ENCODE measurements at places on chromosomes 16 and 17. TPM values are rescaled to one million over a fixed set of nuclear protein-coding genes. Genes with fewer than 3 reads are reported as not detected.

Gene KRTAP4-4
- not detected for total RNA-seq

Gene IRF8
- 592 TPM for total RNA-seq

Gene EVPL
- 0.07 TPM for total RNA-seq

Gene GGA2
- 123 TPM for total RNA-seq

Gene MEOX1
- total RNA-seq: not detected

Gene SLC6A4
- total RNA-seq: not detected

DNA sequence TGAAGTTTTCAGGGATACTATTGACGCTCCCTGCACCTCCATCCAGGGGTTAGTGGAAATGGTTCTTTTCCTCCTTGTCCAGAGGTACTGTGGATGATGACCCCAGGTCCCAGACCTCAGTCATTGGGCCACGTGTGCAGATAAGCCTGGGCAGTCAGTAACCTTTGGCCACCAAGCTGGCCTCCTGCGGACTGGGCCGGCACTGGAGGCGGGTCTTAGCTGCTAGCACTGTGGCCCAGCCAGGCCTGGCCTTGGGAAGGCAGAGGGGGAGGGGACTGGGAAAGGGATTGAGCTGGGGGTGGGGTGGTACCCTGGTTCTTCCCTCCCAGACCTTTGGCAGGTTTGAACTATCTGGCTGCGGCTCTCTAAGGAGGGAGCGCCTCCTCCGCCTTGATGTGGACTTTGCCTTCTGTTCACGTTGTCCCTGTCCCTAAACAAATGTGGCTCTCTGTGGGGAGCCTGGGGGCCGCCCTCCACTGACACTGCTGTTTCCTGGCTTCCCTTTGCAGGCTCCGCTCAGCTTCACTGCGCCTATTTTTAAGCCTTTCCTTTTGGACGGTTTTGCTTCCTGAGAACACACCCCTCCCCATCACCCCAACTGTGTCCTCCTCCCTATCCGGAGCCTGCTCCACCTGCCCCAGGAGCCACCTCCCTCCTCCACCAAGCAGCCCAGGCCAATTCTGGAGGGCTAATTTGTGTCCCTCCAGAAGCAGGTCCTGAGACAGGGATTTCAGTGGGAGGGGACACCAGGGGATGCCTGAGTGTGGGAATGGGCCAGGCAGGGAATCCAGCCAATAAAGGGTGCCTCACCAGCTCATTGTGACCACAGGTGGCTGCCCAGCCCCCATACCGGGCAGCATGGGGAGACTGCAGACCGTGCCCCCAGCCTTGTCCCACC lies 251.9 kb downstream of the SEC14L1 start:
- H3K4me3 ChIP-seq: no peak overlapping the region
- H3K36me3 ChIP-seq: no peaks in the 10 kb centered on the region
- no peaks in the 10 kb centered on the region for H3K27me3 ChIP-seq
- peaks cover 4% of the 10 kb centered on the region for H3K4me1 ChIP-seq

- no peaks in the 10 kb centered on the region for H3K4me1 ChIP-seq
- H3K27ac ChIP-seq: no peak overlapping the region
- H3K27me3 ChIP-seq: no peaks in the 10 kb centered on the region
- no peaks in the 10 kb centered on the region for H3K36me3 ChIP-seq
- no peak for DNase-seq
- H3K4me3 ChIP-seq: no peak overlapping the region
Observed at GRCh38 chr17:13702266-13702665, 100.5 kb upstream of the HS3ST3A1 start.

DNA sequence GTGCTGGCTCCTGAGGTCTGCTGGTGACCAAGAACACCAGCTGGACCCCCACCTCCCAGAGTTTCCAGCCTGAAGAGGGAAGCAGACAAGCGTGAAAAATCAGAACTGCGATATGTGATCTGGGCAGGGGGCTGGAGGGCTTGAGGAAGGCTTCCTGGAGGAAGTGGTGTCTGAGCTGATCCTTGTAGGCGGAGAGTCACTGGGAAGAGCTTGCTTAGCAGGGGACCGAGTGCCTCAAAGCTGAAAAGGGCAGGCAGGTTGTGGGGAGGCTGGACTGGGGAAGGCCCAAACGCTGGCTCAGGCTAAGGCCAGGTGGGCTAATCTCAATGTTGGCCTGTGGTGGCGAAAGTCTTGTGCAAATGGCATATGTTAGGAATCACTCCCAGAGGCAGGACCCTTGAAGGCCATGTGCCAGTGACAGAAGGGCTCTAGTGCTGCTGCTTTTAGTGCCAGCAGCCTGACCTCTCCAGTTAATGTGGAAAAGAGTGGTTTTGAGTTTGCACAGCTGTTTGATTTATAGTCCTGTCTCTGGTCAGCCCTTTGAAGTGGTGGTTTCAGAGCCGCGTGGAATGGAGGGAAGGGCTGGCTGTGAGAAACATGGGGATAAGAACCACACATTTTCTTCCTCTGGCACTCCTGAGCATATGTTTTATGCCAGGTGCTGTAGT lies 85.3 kb upstream of the LGALS9 start:
- H3K36me3 ChIP-seq: no peaks in the 10 kb centered on the region
- H3K27me3 ChIP-seq: no peaks in the 10 kb centered on the region
- peaks cover 8% of the 10 kb centered on the region for H3K4me1 ChIP-seq

DNA sequence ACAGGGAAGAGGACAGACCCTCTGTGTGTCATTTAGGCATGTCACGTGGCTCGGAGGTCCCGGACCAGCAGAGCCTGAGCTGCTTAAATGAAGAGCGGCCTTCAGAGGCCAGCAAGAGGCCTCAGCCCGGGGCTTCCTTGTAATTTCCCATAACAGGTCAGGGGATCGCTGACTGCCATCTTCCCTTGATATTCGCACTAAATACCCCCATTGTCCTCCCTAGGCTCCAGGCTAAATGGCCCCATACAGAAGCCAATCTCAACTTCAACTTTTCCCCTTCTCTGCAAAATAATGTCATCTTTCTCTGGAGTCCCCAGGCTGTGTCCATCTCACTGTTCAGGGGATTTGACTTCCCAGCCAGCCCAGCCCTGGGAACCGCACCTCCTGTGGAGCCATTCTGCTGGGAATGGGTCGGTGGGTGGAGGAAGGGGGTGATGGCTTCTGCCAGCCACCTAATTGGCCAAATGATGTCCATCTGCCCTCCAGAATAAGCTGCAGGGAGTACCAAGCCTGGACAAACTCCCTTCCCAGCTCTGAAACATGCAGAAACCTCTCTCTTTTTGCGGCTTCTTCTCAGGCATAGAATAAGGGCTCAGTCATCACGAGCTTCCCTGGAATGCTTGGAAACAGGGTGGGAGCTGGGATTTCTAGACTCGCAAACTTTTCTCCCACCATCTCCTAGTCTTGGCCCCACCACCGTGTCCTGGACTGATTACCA lies 129.9 kb downstream of the SDK2 start:
- H3K4me3 ChIP-seq: no peak overlapping the region
- no peak for DNase-seq
- no peaks in the 10 kb centered on the region for H3K4me1 ChIP-seq

DNA sequence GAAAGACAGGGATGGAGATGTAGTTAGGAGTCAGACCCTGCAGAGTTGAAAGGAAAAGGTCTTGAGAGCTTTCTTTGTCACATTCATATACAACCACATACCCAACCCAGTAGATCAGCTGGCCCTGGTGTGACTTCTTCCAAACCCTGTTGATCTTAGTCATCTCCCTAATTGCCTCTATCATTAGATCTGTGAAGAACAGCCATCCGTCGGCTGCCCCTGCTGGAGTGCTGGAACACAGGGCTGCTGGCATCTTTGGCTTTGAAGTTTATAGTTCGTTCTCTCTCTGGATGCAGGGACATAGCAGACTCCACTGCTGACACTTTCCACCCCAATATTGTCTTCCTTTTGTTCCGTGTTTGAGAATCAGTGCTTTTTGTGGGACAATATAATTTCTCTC lies 10.4 kb upstream of the SMG8 start:
- H3K27ac ChIP-seq: no peak overlapping the region
- H3K4me3 ChIP-seq: no peak overlapping the region
- peaks cover 35% of the 10 kb centered on the region for H3K36me3 ChIP-seq
- no peaks in the 10 kb centered on the region for H3K4me1 ChIP-seq
- DNase-seq: no peak
